ENCODE measurements at places on chromosomes 4 and X.

DNA sequence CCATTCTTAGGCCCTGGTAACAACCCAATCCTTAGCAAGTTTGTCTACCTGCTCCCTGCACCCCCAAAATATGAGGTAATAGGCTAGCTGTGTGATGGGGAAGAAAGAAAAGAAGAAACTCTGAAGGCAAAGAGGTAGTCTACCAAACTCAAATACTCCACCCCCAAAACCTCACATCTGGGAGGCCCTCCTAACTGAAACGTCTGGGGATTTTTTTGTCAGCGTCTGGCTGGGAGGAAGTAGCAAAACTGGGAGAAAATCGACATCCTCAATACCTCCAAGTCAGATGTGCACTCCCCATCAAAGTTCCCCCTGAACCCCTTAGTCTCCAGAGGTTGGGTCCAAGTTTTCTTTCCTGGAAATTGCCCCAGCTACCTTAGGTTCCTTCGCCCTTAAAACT lies 1.0 kb downstream of the LAMP2 start:
- no peak for DNase-seq

DNA sequence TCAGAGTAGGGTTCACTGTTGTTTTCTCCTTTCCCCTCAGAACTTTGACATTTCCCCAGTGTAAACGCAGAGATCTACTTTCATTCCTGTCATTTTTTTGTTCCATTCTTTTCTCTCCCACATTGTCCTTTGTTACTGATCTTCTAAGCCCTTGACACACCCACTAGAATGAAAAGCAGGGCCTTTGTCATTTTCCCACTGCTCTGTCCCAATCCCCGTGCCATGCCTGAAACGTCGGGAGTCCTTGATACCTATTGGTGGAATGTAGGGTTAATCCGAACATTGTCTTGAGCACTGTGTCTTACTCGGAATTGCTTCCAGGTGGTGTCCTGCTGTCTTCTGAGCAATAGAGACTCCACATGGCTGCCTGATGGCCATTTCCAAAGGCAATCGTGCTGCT lies 887.1 kb upstream of the FRG1 start:
- no peak for DNase-seq

DNA sequence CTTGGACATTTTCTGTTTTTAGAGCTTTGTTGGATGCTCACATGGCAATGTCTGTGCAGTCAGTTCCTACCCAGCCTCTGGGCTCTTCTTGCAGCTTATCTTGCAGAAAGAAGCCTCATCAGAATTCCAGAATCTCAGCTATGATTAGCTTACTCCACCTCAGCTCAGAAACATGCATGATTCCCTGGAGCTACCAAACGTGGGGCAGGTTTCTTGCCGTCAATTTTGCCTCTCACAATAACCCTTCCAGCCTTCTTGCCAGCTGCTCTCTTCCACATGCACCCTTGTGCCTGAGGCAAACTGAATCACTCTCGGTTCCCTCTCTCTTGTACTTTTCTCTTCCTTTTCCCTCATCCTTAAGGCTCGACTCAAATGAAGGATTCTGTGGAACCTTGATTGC lies 141.4 kb downstream of the PTTG2 start:
- DNase-seq = no peak

GRCh38 chrX:21004835-21005234 lies 369.4 kb upstream of the CNKSR2 start:
- no peak for DNase-seq

- DNase-seq = no peak
Measured at GRCh38 chr4:5991405-5991804, 26.8 kb downstream of the C4orf50 start.

- no peak for DNase-seq
Measured at GRCh38 chr4:48490012-48490679, at the start of gene ZAR1. ZAR1 (plus strand) TSS chr4:48490252; CDS start chr4:48490292, 40 bp downstream.

- DNase-seq = no peak
Measured at GRCh38 chr4:159682996-159683395, 580.1 kb downstream of the RAPGEF2 start.

DNA sequence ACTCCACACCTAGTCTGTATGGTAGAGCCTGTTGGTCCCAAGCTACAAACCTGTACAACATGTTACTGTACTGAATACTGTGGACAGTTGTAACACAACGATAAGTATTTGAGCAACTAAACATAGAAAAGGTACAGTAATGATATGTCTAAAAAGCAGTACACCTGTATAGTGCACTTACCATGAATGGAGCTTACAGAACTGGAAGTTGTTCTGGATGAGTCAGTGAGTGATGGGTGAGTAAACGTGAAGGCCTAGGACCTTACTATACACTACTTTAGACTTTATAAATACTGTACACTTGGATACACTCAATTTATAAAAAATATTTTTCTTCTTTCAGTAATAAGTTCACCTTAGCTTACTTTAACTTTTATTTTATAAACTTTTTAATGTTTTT lies 104.0 kb downstream of the TMA16 start:
- DNase-seq = no peak

DNA sequence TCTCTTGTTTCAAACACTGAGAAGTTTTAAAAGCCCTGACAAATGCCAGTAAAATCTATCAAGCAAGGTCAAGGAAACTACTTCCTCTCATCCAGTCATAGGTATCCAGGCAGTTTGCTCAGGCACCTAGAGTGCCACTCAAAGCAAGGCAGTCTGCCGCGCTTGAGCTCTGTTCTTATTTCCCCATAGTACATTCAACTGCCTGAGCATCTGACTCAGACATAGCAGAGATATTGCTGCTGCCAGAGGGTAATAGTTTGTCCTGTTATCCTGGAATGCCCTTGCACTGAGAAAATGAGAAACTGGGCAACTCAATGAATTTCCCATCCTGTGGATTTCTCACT lies 16.1 kb upstream of the ATP8A1 start:
- DNase-seq = no peak
